ENCODE measurements at places on chromosomes 5 and 9.
A peak's percentile ranks its signal among the peaks of the same experiment; 100 is the strongest.

GRCh38 chr5:140110646-140110957 lies 3.3 kb upstream of the PURA start:
- no peak for DNase-seq

DNA sequence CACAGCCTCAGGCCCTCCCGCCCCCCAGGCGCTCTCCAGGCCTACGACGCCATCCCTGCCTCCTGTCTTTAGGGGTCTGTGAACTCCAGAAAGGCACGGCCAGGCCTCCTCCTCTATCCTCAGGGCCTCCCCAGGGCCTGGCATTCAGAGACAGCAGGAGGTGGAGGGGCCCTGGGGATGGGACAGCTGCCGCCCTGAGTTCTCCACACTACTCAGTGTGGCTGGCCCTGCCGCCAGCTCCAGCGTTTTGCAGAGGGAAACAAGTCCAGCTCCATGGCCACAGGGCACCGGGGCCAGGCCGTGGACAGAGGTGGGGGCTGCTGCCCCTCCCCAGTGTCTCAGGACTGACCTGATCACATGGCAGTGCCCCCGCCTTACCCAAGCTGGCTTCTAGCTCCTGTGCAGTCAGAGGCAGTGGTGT lies 16.4 kb downstream of the SH3GLB2 start:
- no peak for DNase-seq

GRCh38 chr9:135056541-135056940 lies 30.9 kb upstream of the OLFM1 start:
- no peak for DNase-seq

DNA sequence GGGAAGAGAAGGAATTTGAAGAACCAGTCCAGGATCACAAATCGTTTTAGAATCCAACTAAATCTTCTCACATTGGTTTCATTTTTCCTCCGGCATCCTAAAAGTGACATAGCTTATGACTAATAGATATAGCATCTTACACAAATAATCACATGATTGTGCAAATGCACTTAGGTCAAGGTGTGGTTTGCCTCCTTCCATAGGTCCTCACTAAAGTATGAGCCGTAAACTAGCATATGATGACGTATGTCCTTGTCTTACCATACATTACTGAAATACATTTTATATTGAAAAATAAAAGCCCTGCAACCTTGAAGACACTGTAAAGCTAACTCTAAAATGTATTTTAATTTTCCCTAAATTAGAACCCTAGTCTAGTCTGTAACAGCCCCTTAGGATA lies 362.7 kb upstream of the ADAMTS16 start:
- no peak for DNase-seq

DNA sequence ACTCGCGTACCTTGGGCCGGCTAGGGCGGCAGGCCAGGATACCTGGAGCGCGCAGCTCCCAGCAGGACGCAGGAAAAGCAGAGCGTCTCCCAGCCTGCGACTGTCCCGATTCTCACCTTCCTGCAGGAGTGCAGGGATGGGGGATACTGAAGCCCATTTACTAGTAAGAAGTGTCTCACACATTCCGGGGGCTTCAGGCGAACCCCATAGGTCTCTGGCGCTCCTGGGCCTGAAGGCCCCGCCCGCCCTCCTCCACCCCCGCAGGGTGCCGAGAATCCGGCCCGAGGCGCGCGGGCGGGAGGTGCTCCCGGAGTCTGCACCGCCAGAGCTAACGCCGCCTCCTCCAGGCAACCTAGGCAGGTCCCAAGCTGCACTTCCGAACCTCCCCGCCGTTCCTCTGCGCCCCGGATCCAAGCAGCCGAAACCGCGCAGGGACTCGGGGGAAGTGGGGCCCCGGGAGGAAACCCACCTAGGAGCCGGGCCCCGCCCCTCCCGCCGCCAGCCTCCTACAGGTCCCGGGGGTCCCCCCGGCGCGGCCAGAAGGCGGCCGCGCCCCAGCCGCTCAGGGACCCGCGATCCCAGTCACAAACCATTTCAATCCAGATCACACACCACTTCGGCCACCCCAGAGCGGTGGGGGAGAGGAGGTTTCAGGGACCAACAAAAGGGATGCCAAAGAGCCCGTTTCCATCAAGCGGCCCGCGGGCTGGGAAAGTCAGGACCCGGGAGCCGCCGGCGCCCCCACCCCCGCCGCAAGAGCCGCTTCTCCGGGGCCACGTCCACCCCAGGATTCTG lies 1.2 kb downstream of the ROR2 start:
- DNase-seq: peak; percentile 52

GRCh38 chr5:54187694-54188093 lies 122.7 kb downstream of the ARL15 start:
- DNase-seq: no peak

DNA sequence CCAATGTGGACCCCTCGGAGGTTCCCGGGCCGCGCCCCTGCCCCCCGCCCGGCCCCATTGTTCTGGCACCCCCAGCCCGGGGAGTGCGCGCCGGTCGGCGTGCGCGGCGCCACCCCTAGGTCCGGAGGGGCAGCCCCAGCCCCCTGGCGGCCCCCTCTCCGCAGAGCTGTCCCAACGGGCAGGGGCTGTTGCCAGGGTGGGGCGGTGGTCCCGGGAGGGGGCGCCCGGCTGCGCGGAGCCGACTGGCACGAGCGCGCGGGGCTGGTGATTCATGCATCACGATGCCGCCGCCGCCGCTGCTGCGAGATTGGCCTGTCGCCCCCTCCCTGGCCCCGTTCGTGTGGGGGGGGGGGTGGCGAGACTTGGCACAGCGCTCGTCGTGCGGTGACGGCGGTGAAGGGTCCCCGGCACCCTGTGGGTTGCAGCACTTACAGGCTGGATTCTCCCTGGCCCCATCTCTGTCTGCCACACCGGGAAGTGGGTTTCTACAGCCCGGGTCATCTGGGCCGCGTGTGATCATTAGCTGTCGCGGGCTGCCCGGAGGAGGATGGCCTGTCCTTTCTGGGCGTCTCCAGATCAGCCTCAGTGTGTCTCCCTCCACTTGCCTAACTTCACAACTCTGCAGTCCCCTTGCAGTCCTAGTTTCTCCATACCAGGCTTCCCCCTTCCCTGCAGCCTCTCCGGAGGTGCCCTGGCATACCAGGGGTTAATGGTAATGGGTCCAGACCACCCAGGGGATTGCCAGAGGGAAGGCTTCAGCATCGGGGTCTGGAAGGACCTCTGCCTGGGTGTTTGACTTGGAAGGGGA lies 858 bp downstream of the NCS1 start:
- peak; percentile 37 for DNase-seq

DNA sequence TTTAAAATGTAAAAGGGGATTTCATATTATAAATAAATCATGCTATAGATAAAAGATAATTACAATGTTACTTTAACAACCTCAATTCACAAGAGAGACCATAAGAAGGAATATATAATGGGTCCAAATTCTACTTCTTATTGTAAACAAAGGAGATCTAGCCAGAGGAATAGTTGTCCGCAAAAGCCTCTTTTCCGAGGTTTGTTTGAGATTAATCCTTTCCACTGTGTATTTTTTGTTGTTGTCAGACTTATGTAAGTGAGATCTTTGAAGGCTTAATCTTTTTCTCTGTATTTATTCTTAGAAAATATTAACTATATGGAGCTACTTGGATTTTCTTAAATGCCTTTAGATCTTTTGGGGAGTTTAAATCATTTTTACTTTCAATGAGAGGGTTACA lies 1299.3 kb upstream of the WWC1 start:
- DNase-seq: no peak

- DNase-seq: no peak
Observed at GRCh38 chr9:79431019-79431679, 140.6 kb upstream of the TLE4 start.

DNA sequence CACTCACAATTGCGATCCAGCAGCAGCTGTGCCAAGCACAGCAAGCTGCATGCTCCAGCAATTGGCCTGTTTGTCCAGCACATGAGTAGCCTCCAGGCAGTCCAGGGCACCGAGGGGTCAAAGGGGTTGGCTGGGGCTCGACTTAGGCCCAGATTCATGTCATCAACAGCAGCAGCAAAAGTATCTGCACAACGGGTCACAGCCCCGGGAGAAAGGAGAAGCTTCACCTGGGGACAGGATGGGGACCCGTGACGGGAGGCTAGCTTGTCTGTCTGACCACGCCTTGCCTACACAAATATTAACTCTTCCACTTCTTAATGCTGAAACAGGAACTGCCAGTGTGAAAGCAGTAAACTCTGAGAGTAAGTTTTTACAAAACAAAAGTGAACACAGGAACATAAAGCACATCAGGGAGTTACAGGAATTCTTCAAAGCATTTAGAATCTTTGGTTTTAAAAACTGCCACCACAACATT lies 191.2 kb downstream of the PIK3R1 start:
- no peak for DNase-seq

DNA sequence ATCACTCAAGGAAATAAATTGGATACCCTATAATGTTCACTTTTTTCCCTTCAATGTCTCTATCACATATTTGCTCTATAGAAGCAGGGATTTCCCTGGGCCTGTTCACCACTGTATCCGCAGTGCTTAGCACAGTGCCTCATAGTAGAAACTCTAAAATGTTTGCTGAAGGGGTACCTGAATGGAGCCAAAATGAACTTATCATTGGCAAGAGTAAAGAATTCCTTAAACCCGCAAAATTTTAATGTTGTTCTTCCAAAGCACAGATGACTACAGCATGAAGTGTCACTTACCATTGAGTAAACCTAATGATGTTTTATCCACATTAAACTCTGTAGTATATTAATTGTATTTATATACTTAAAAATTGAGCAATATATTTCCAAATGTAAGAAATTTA lies 96.1 kb downstream of the JAKMIP2 start:
- DNase-seq: no peak

DNA sequence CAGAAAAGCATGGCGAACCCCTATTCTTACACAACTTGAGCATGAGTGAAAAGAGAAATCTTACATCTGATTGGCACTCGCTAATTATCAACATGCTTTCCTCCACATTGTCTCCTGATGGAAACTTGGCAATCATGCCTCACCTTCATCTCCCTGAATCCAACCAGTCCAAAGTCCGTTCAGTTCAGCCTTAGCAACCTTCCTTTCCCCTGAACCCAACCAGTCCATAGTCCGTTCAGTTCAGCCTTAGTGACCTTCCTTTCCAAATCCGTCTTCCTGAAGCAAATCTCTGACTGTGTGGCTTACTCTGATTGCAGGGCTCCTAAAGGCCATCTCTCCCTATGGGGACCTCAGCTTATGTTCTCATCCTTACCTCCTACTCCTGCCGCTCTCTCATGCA lies 538.3 kb upstream of the CLINT1 start:
- DNase-seq: no peak

All from epithelial cell of esophagus (primary cell).